ENCODE measurements at places on chromosomes 2 and 18.

GRCh38 chr2:174970092-174970491, 35.1 kb downstream of the CHN1 start:
- DNase-seq, result no peak

DNA sequence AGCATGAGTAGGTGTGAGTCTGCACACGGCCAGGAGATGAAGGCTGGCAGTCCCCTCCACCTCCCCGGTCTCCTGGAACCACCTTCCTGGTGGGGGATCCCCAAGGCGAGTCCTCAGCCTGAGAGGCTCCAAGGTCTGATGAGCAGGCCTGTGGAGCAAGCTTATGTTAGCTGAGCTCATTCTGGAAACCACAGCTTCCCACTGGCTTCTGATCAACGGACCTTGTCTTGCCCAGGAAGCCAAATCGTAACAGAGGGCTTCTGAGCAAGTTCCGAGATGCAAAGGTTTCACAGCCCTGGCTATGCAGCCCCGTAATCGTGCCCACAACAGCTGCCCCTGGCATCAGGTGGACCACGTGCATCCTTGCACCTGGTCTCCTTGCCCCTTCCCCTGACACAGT, 28.8 kb upstream of the GPR55 start:
- no peak for DNase-seq

GRCh38 chr2:45675263-45675812, 23.9 kb downstream of the PRKCE start:
- DNase-seq, result peak; percentile 20

- no peak for DNase-seq
Measured at GRCh38 chr2:117492209-117492851, 322.2 kb upstream of the DDX18 start.

DNA sequence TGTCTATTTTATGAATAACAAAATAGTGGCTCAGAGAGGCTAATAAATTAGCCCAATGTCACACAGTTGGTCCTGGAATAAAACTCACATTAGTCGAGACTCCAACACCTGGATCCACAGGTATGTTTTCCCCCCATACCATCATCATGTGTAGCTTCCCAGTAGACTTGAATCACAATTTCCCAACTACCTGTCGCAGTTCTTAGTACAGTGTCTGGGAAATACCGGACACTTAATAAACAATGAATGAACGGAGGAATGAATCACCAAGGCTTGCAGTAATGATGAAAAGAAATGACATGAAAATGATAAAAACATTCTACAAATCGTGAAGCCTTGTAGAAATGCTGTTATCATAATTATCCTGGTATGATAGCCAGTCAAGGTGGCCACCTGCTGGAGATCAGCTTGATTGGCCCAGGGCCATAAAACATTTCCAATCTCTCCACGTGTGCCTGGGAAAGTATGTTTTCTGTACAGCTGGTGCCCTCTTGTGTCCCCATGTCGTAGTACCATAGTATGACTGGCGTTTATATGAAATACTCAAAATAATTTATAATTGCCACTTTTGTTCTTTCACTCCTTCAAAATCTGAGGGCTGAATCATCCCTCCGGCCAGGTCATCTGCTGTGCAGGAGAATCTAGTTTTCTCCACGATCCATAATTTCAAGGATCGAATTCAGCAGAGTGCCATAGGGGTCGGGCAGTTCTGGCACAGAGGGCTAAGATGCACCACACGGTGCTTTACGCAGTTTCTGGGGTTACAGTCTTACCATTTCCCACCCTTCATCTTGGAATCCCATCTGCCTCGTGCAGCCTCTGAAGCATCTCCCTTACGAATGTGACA, 95.4 kb downstream of the LAMA1 start:
- peak; percentile 53 for DNase-seq

DNA sequence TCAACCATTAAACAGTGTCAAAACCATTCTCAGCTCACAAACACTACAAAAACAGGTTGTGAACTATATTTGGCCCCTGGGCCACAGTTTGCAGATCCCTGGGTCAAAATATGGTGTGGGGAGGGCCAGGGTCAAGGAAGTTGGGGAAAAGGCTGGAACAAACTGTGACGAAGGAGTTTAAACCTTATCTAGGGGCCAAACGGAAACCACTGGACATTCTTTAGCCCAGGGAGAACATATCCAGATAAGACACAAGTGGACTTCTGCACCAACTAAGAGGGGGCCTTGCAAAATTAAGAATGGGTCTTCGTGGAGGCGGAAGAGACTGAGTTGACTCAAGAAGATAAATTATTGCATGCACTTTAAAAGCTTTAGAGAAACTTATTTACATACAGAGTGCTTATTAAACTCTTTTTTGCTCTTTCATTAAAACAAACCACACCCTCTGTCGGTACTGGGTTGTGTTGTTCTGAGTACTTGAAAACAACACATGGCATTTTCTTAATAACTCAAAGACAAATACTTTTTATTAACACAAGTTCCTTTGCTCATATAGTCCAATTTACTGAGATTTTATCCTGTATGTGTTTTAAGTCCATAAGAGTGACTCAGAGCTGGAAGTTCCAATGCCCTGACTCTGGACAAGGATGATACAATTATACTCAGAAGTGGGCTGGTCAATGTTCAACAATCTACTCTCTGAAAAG, 5.3 kb upstream of the ASAP2 start:
- no peak for DNase-seq

- DNase-seq, result no peak
Measured at GRCh38 chr2:85796046-85796340, 42.2 kb downstream of the ATOH8 start.

- DNase-seq, result no peak
Measured at GRCh38 chr2:16069933-16070647, 129.7 kb downstream of the MYCN start.

DNA sequence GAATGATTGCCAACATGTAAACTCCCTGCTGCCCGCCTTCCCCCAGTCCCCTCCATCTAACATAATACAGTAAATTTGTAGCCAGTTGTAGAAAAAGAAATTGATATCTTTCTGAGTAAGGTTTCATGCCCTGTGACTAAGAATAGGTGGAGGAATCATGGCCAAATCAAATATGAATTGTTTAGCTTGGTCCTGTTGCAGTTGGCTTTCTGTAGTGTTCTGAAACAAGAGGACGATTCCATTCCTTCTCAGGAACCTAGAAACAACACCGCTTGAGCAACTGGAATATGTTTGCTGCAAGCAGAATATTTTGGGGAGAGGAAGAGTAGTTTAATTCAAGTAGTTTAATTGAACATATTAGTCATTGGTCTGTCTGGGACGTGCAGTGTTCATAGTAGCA, 7.0 kb upstream of the DRC1 start:
- DNase-seq, result no peak
